Right lobe of liver (tissue), 6 donors: ENCODE measurements at places on chromosomes 6 and 20. TPM values are rescaled to one million over a fixed set of nuclear protein-coding genes. Genes with fewer than 3 reads are reported as not detected.
A peak's percentile ranks its signal among the peaks of the same experiment; 100 is the strongest.

The C20orf144 gene
- not detected for total RNA-seq

The SLC13A3 gene
- total RNA-seq, result 6.9 TPM

- no peaks in the 10 kb centered on the region for H3K27me3 ChIP-seq
- no peak overlapping the region for H3K27ac ChIP-seq
- H3K36me3 ChIP-seq, result peaks cover 7% of the 10 kb centered on the region
- H3K4me1 ChIP-seq, result no peaks in the 10 kb centered on the region
- DNase-seq, result no peak
These were observed 120.2 kb downstream of the QRSL1 start for GRCh38 chr6:106749609-106750008.

The GGTLC1 gene
- total RNA-seq, result not detected

The MYT1 gene
- 0.09 TPM for total RNA-seq

GRCh38 chr6:109456710-109457561 lies 1.4 kb upstream of the MICAL1 start:
- DNase-seq, result no peak
- H3K27me3 ChIP-seq, result peaks cover 4% of the 10 kb centered on the region
- no peak overlapping the region for H3K27ac ChIP-seq
- H3K36me3 ChIP-seq, result no peaks in the 10 kb centered on the region

The POPDC3 gene
- not detected for total RNA-seq

The MRPL18 gene
- total RNA-seq, result 26.6 TPM

The SIRPB1 gene
- 3.9 TPM for total RNA-seq

- H3K4me3 ChIP-seq, result no peak overlapping the region
- no peaks in the 10 kb centered on the region for H3K27me3 ChIP-seq
- DNase-seq, result no peak
- no peaks in the 10 kb centered on the region for H3K4me1 ChIP-seq
- no peak overlapping the region for H3K27ac ChIP-seq
These were observed 117.3 kb downstream of the TMEM170B start for GRCh38 chr6:11654876-11655275.

GRCh38 chr6:42113936-42114636 lies 28.3 kb downstream of the C6orf132 start:
- H3K27ac ChIP-seq, result no peak overlapping the region
- peaks cover 21% of the 10 kb centered on the region for H3K4me1 ChIP-seq
- no peaks in the 10 kb centered on the region for H3K27me3 ChIP-seq
- no peaks in the 10 kb centered on the region for H3K36me3 ChIP-seq
- no peak overlapping the region for H3K4me3 ChIP-seq

- peaks cover 4% of the 10 kb centered on the region for H3K4me1 ChIP-seq
- H3K27me3 ChIP-seq, result no peaks in the 10 kb centered on the region
- no peaks in the 10 kb centered on the region for H3K36me3 ChIP-seq
- DNase-seq, result no peak
- H3K27ac ChIP-seq, result no peak overlapping the region
These were observed 48.2 kb upstream of the FAM50B start for GRCh38 chr6:3800850-3801591.

DNA sequence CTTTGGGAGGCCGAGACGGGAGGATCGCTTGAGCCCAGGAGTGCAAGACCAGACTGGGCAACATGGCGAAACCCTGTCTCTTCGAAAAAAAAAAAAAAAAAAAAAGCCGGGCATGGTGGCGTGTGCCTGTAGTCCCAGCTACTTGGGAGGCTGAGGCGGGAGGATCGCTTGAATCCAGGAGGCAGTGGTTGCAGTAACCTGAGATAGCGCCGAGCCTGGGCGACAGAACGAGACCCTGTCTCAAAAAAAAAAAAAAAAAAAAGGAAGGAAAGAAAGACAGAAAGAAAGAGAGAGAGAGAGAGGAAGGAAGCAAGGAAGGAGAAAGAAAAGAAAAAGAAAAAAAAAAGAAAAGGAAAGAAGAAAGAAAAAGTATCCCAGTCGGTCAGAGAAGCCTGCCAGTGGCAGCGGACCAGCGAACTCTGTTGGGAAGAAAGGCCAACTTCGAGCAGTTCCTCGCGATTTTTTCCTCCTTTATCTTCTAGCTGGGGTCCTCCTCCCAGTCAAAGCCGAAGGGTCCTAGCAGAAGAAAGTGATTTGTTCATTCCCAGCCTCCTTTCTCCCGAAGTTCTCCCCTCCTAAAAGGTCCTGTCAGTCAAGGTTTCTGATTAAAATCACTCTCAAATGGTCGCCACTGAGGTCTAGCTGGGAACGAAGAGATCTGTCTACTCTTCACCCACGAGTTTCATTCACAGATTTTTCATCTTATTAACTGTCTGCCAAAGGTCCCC lies 2.4 kb upstream of the SYCP2L start:
- no peak overlapping the region for H3K27ac ChIP-seq
- H3K4me1 ChIP-seq, result no peaks in the 10 kb centered on the region
- no peaks in the 10 kb centered on the region for H3K36me3 ChIP-seq
- peaks cover 6% of the 10 kb centered on the region for H3K27me3 ChIP-seq
- no peak for DNase-seq

DNA sequence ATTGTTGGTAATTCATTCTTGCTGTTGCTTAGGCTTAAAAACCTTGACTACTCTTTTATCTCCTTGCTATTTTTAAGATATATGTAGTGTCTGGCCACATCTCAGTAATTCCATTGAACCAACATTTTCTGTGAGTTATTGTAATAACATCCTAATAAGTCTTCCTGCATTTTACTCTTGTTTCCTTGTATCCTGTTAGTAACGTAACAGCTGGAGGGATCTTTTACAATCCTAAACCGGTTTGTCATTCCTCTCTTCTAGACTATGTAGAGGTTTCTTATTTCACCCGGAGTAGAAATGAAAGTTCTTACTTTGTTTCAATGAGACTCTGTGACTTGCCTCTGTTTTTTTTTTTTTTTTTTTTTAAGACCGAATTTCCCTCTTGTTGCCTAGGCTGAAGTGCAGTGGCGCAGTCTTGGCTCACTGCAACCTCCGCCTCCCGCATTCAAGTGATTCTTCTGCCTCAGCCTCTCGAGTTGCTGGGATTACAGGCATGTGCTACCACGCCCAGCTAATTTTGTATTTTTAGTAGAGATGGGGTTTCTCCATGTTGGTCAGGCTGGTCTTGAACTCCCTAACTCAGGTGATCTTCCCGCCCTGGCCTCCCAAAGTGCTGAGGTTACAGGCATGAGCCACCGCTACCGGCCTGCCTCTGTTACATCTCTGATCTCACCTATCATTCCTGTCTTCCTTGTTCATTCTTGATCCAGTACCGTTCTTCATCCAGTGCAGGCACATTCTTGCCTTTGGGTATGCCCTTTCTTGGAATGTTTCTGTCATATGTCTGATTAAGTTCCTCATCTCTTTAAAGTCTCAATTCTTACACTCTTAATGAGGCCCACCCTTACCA lies 44.7 kb downstream of the NCOA3 start:
- no peak for DNase-seq
- no peaks in the 10 kb centered on the region for H3K27me3 ChIP-seq
- H3K4me3 ChIP-seq, result no peak overlapping the region

DNA sequence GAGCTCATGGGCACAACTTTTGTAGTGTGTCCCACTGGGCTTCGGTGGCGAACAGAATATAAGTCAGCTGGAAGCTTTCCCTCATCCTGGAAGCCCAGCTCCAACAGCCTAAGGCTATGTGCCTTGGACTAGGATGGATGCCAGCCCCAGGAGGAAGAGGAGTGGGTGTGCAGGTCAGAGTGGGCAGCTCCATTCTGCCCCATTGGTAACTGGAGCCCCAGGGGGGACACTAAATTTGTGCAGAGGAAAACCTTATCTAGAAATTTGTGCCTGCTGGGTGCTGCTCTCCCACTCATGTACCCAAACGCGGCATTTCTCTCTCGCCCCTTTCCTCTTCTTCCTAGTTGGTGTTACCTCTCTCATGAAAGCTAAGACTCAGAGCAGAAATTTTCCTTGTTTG lies 253.9 kb upstream of the MAN1A1 start:
- H3K36me3 ChIP-seq, result no peaks in the 10 kb centered on the region
- no peak overlapping the region for H3K4me3 ChIP-seq
- no peaks in the 10 kb centered on the region for H3K27me3 ChIP-seq
- DNase-seq, result no peak
- H3K4me1 ChIP-seq, result no peaks in the 10 kb centered on the region

The PARD6B gene
- total RNA-seq, result 8.8 TPM

DNA sequence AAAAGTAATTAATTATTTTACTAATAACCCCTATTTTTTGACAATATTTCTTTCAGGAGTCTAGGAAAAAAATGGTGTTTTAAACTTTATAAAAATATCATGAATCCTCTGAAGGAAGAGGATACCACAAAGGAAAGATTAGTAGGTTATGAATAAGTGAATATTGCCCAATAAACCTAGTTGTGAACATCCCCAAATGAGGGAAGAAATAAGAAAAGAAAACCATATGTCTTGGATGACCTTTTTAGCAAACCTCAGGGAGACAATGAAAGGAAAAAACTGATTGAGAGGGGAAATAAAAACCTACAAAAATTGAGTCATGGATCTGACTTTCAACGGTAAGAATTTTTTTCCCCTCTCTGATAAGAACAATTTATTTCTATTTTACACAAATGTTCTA lies 34.4 kb downstream of the TENT5A start:
- H3K27me3 ChIP-seq, result no peaks in the 10 kb centered on the region
- H3K27ac ChIP-seq, result no peak overlapping the region
- H3K4me1 ChIP-seq, result no peaks in the 10 kb centered on the region
- no peaks in the 10 kb centered on the region for H3K36me3 ChIP-seq

DNA sequence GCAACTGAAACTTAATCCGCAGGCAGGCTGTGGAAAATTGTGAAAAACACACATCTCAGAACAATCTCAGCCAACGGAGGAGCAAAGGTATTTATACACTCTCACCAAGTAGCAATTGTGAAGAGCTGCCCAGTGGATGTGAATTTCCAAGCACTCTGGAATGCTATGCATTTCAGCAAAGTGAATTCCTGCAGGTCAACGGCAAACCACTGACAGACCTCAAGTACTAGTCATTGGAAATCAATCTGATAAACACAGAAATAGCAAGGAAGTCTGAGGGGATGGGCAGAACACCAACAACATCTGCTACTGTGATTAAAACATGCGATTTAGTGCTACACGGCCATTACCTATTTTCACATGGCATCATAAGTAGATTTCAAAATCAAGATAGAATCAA lies 429.1 kb downstream of the HTR1B start:
- no peak overlapping the region for H3K27ac ChIP-seq
- H3K36me3 ChIP-seq, result no peaks in the 10 kb centered on the region
- no peaks in the 10 kb centered on the region for H3K27me3 ChIP-seq
- DNase-seq, result no peak
- H3K4me3 ChIP-seq, result no peak overlapping the region
- H3K4me1 ChIP-seq, result no peaks in the 10 kb centered on the region

DNA sequence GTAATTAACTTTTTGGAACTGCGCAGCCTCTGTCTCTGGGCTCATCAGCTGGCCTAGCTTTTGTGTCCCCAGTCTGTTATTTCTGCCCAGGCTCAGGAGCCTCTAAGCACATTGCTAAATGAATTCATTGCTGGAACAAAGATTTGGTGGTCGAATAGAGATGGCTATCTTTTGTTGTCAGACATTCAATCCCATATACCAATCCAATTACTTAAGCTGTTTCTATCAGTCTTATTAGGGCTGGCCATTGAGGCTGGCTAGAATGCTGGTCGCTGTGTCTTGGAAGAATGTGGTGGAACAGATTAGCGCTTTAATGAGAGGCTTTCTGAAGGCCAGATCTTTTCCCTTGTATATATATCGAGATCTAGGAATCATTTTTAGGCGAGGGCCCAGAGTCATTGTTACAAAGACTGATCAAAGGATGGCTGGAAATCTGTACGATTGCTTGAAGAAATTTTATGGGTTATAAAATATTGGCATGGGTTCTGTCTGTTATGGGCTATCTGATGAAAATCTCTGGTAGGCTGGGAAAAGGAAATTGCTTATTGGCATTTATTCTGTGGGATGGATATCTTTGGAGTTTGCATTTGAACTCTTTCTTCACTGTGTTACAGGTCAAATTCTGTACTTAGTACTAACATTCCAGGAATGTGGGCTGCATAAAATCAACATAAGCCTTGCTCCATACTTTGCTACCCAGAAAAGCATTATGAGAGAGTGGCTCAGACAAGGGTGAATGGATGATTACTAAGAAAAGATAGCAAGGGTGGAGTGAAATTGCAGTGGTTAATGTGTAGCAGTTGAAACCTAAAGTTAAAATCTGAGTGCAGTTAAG lies 34.8 kb upstream of the JAG1 start:
- H3K4me3 ChIP-seq, result no peak overlapping the region
- H3K4me1 ChIP-seq, result no peaks in the 10 kb centered on the region
- no peaks in the 10 kb centered on the region for H3K27me3 ChIP-seq
- H3K27ac ChIP-seq, result peak overlapping the region; percentile 4
- DNase-seq, result no peak

The WRNIP1 gene
- total RNA-seq, result 36.3 TPM

GRCh38 chr20:13909067-13909466 lies 81.3 kb downstream of the SEL1L2 start:
- no peak overlapping the region for H3K27ac ChIP-seq
- no peak for DNase-seq
- H3K36me3 ChIP-seq, result no peaks in the 10 kb centered on the region
- H3K4me3 ChIP-seq, result no peak overlapping the region
- H3K4me1 ChIP-seq, result no peaks in the 10 kb centered on the region

The TMEM244 gene
- total RNA-seq, result not detected

DNA sequence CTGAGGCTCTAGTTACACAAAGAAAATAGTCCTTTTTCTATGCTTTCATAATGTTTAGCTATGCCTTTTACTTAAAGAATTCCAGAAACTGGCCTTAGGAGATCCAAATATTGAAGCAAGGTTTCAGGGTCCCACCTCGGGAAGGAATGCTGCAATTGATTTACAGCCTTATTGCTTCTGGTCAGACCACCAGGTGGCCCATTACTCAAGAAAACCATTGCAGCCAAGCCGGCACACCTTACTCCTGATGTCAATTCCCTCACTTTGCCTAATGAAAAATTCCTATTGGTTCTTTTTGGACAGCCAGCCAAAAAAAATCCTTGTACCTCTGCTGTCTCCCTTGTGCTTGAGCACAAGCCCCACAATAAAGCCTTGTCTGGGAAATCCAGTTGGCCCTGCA lies 173.9 kb downstream of the LMBRD1 start:
- no peaks in the 10 kb centered on the region for H3K36me3 ChIP-seq
- H3K4me3 ChIP-seq, result no peak overlapping the region
- H3K4me1 ChIP-seq, result no peaks in the 10 kb centered on the region
- DNase-seq, result no peak
- no peaks in the 10 kb centered on the region for H3K27me3 ChIP-seq

- no peaks in the 10 kb centered on the region for H3K36me3 ChIP-seq
- DNase-seq, result no peak
- no peaks in the 10 kb centered on the region for H3K27me3 ChIP-seq
- H3K4me3 ChIP-seq, result no peak overlapping the region
- H3K4me1 ChIP-seq, result no peaks in the 10 kb centered on the region
- no peak overlapping the region for H3K27ac ChIP-seq
These were observed 28.6 kb upstream of the PKHD1 start for GRCh38 chr6:52115891-52116604.

GRCh38 chr6:67680297-67680932 lies 954.7 kb upstream of the ADGRB3 start:
- DNase-seq, result no peak
- no peaks in the 10 kb centered on the region for H3K27me3 ChIP-seq
- H3K4me3 ChIP-seq, result no peak overlapping the region

The TFAP2C gene
- total RNA-seq, result not detected
